Psoas muscle (tissue), 8 donors: ENCODE measurements at places on chromosomes 4 and X.

- peak; percentile 54 for DNase-seq
- no peaks in the 10 kb centered on the region for H3K36me3 ChIP-seq
- H3K27ac ChIP-seq = peak within 1 kb of the TSS; percentile 16
- H3K4me1 ChIP-seq = no peaks in the 10 kb centered on the region
- H3K27me3 ChIP-seq = no peaks in the 10 kb centered on the region
Measured at GRCh38 chrX:17860811-17861488, at the start of gene RAI2. TSS of gene RAI2 (minus strand) at chrX:17861298. CDS start at chrX:17802010, 59,288 bp downstream.

DNA sequence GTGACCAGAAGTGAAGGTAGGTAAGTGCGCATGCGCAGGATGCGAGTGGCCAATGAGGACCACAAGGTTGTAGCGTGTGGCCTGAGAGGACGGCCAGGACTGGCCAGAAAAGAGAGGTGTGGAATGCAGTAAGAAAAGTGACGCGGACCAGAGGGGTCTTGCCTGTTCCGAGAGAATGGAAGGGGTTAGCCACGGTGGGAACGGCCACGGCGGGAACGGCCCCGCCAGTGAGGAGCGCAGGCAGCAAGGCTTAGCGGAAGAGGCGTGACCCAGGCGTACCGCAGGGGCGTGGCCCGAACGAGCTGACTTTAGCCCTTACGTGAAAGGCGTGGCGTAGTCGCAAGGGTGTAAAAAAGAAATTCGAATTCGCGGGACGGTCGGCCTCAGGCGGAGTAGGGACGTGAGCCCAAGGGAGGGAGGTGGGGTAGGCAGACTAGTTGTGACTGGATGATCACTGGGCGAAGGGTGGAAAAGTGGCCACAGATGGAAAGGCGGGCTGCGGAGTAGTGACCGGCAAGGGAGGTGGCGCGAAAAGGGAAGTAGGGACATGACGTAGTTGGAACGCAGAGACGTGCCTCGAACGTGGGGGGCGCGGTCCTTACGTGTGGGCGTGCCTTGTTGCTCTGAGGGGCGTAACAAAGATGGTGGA is 10.4 kb upstream of the CLTRN start:
- peaks cover 14% of the 10 kb centered on the region for H3K4me1 ChIP-seq
- peak overlapping the region; percentile 97 for H3K27ac ChIP-seq
- H3K4me3 ChIP-seq = peak overlapping the region; percentile 82
- peaks cover 5% of the 10 kb centered on the region for H3K36me3 ChIP-seq
- H3K27me3 ChIP-seq = peaks cover 4% of the 10 kb centered on the region

DNA sequence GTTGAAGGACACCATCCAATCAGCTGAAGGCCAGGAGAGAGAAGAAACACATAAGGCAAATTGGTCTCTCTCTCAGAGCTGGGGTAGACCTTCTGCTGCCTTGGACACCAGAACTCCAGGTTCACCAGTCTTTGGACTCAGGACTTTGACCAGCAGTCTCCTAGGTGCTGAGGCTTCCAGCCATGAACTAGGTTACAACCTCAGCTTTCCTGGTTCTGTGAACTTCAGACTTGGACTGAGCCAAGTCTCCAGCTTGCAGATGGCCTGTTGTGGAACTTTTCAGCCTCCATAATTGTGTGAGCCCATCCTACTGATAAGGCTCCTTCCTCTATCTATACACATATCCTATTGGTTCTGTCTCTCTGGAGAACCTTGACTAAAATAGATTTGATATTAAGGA is 20.6 kb upstream of the BBS12 start:
- no peak overlapping the region for H3K27ac ChIP-seq
- DNase-seq = no peak
- no peak overlapping the region for H3K4me3 ChIP-seq

DNA sequence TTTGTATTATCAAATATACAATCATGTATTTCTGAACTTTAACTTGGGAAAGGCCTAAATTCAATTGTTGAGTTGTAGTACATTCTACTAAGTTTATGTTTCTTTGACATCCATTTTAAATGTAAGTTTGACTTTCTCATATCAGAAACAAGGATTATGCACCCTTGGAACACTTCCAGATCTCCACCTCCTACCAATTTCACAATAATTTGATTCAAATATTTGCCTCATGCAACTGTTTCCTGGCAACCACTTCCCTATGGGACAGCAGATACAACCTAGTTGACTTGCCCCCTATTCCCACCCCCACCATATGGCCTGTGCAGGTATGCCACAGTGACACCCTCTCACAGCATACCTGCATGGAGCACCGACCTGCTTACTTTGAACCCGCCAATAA is 506.4 kb upstream of the PABPC4L start:
- H3K27me3 ChIP-seq = no peaks in the 10 kb centered on the region
- H3K4me1 ChIP-seq = no peaks in the 10 kb centered on the region
- H3K36me3 ChIP-seq = no peaks in the 10 kb centered on the region
- no peak for DNase-seq

DNA sequence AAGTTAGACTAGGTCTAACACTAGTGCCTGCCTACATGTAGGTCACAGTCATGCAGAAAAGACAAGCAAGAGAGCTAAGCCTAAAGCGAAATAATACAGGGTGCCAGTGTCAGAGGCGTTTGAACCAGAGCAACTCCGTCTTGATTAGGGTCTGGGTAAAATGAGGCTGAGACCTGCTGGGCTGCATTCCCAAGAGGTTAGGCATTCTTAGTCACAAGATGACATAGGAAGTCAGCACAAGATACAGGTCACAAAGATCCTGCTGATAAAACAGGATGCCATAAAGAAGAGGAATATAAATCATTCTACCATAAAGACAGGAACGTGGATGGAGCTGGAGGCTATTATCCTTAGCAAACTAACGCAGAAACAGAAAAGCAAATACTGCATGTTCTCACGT is 120.9 kb downstream of the BEND2 start:
- no peaks in the 10 kb centered on the region for H3K36me3 ChIP-seq
- H3K4me3 ChIP-seq = no peak overlapping the region
- no peaks in the 10 kb centered on the region for H3K4me1 ChIP-seq
- no peak for DNase-seq

DNA sequence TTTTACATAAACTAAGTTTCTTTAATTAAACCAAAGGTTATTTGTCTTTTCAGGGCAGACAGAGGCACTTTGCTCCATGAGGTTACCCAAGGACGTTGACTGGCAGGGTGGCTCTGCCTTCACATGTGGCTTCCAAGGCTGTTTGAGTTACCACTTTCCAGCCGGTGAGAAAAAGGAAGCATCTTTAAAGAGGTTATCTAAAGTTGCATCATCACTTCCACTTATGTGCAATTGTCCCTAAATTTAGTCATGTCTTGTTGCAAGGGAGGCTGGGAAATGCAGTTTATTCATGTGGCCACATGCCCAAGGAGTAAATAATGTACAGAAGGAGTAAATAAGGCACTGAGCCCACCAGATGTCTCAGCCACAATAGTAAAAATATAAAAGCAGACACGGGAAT is 29.0 kb upstream of the RAP1GDS1 start:
- no peaks in the 10 kb centered on the region for H3K4me1 ChIP-seq
- DNase-seq = no peak
- H3K4me3 ChIP-seq = no peak overlapping the region
- H3K27ac ChIP-seq = no peak overlapping the region
- H3K36me3 ChIP-seq = no peaks in the 10 kb centered on the region
